ENCODE measurements at places on chromosomes 3 and 15.
A peak's percentile ranks its signal among the peaks of the same experiment; 100 is the strongest.

GRCh38 chr3:48222616-48223513 lies at the start of gene CAMP:
Gene CAMP (plus strand): TSS chr3:48223495. CDS start chr3:48223512, 17 bp downstream.
- no peak for DNase-seq

- DNase-seq = no peak
Observed at GRCh38 chr3:106522397-106522796, 653.6 kb upstream of the CBLB start.

DNA sequence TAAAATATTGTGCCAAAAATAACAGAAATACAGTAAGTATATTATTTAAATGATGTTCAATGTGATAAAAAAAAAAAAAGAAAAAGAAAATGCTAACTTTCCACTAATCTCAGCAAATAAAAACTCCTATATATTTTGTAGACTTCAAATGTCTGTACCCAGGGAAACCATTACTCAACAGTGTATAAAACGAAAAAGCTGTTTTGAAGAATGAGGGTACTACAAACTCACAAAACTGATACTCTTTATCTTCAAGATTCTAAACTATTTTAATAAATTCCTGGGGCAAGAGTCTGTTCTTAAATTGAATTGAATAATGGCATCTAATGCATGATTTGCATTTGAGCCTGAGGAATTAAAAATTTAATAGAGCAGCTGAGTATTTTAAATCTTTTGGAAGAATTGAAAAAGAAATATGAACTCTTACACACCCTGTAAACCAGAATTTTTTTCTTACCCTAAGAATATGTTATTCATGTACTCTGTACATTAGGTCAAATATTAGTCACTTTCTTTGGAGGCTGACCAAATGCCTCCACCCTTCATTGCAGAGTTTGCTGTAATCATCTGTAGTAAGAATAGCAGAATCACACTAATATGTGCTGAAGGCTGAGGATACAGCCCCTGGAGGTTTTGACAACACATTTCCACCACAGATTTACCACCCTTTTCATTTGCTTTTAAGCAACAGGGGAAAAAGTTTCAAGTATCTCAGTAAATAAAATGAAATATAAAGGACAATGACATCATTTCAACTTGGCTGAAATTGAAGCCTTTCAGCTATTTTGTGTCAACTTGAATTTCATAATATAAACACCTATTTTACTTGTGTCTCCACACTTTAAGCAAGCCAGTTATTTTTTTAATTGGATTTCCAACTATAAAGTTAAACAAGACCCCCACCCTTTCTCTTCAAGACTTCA lies 79.7 kb downstream of the FBN1 start:
- DNase-seq = peak; percentile 78

DNA sequence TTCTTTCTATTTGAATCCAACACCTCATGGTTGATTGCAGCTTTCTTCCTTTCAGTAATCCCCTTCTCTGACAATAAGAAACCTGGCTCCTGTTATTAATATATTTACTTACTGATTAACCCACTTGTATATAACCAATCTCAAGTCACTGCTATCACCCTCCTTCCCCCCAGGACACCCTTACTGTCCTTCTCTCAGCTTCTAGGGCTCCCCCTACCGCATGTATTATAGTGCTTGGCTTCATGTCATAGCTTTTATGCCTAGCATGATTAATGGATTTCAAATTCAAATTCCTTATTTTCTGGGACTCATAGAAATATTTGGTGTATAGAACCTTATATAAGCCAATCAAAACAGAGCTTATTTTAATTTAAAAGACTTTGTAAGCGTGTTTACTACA lies 75.7 kb upstream of the BNIP2 start:
- no peak for DNase-seq

GRCh38 chr3:57992452-57993213 lies 15.6 kb upstream of the FLNB start:
- no peak for DNase-seq

DNA sequence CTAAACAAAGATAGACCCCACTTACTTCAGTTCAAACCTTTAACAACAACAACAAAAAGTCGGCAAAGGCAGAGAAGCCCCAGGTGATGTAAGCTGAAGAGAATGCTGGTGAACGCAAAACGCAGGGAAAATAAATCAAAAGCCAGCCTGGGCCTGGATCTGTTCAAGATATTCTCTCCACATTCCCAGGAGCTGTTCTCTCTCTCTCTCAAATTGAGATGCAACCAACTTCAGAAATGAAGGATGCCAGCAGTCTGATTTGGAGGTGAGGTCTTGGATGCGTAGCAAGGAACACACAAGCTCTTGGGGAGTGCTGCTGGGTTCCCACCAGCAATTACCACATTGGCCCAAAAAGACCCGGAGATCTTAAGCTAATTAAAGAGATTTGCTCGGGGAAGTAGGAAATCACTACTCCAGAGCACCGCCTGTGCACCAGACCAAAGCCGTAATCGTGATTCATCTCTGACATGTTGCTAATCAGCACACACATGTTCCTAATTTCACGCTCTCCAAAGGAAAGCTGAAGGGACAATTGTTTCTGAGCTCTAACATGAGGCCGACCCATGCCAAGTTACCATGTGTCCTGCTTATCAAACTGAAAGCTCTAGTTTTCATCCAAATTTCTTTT lies 37.1 kb downstream of the IL17RD start:
- peak; percentile 50 for DNase-seq

DNA sequence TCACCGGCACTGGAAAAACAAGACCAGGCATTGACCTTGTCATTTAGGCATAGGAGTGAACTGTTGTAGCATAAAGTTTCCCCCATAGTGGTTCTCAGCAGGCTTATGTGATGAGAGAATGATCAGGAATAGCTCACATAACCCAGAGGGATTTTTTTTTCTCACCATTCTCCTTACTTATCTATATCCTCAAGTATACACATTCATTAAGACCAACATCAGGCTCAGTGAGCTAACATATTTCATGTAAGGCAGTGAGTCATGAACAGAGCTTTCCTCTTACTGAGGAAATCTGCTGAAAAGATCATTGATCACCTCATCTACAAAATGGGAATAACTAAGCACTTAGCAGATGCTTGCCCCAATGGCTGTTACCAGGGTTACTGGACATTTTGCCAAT lies 396.6 kb upstream of the TMCO5A start:
- DNase-seq = no peak

DNA sequence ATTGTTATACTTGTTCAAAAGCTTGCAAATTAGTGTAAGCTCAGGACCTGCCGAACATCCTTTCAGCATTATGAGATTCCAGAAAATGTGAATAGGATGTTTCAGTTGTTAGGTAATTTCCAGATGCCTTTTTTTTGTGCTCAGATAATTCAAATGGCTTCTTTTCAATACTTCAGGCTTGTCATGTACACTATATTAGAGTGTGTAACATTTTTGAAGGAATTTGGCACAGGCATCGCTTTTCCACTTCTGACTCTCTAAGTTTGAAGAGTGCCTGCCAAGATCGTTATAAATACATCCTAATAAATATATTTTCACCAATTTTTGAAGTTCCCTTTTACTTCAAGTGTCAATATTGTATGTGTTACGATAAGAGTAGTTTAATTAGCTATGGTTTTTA lies 35.2 kb downstream of the CADM2 start:
- no peak for DNase-seq

GRCh38 chr3:197197334-197197733 lies 101.1 kb downstream of the DLG1 start:
- DNase-seq = no peak

DNA sequence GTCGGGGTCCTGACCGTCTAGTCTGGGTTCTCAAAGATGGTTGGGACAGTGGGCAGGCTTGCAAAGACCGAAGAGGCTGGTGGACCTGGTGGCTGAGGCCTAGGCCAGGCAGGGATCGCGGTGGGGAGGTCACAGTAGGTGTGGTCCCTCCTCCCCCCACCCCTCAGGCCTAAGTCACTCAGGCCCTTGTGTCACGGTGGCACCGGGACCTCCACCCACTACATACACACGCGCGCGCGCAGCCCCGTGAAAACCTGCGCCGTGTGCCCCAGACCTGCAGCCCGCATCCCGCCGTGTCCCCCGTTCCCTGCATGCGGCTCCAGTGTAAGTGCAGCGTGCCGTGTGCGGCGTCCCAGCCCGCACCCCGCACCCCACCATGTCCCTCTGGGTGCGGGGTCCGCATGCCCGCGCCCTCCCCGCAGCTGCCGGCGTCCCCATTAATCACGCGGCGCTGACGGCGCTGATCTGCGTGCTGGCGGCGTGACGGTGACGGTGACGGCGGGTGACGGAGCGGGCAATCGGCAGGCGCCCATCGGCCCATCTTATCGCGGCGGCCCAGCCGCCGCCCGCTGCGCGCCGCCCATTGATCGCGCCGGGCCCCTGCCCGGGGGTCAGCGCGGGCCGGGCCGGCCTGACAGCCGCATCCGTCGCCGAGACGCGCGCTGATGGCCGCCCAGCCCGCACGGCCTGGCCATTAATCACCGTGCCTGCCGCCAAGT lies 24.4 kb downstream of the SEC61A1 start:
- DNase-seq = no peak

GRCh38 chr15:66494262-66494661 lies 3.3 kb downstream of the SNAPC5 start:
- DNase-seq = no peak

DNA sequence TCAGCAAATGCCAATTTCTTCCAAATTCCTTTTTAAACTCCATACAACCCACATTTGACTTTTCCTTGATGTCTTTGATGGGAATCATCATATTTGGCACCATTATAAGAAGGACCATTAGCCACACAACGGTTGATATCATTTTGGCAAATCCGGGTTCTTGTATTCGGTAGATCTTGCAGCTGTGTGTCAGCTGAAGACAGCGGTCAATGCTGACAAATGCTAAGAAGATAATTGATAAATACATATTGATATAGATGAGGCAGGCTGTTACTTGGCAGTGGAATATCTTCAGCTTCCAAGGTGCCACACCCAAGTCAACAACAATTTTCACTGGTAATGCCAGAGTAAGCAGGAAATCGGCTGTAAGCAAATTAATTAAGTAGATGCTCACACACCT lies 4.2 kb downstream of the GPR171 start:
- no peak for DNase-seq
